ENCODE measurements at places on chromosomes 6 and 20.

- no peak for DNase-seq
Observed at GRCh38 chr6:81307651-81308214, 444.7 kb downstream of the TENT5A start.

DNA sequence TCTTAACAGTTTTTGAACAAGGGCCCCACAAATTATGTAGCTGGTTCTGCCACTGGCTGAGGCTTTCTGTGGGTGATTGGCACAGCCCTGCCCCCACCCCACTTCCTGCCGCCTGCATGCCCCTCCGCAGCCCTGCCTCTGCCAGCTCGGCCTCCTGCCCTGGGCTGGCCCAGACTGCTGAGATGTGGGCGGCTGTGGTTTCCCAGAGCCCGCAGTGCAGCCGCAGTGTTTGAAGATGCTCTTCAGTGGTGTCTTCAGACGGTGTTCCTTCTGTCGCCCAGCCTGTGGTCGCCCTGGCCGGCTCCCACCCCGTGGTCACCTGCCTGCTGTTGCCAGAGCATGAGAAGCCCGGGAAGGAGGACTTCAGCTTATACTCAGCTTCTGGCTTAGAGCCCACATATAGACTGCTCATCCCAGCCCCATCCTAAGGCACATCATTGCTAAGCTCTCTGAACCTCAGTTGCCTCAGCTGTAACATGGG lies 154.3 kb downstream of the VEGFA start:
- DNase-seq = no peak

- no peak for DNase-seq
Observed at GRCh38 chr20:32316667-32317066, 39.2 kb downstream of the KIF3B start.

DNA sequence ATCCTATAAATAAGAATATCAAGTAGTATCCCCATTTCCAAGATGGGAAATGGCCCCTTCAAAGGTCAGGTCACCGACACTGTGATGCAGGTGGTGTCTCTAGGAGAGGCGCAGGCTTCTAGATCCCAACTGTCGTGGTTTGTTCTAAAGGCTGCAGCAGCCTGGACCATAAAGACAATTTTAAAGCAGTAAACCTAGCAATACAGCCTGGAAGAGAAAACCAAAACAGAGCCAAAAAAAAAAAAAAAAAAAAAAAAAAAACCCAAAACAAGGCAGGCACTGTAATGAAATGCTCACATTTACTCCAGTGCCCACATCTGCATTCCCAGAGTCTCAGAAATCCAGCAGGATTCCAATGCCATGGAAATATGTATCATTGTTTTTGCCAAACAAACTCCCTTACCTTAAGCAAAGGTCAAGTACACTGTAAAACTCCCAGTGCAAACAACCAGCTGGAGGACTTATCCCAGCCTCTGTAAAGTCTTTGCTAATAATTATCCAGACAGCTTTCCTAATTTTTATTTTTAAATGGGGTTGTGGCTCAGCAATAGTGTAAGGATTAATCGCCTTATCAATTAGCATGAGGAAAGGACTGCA lies 98.2 kb downstream of the PSMG4 start:
- DNase-seq = no peak

- no peak for DNase-seq
Observed at GRCh38 chr20:39146394-39146793, 184.2 kb downstream of the DHX35 start.
